ENCODE measurements at places on chromosomes 13 and 19. TPM values are rescaled to one million over a fixed set of nuclear protein-coding genes. Genes with fewer than 3 reads are reported as not detected.
A peak's percentile ranks its signal among the peaks of the same experiment; 100 is the strongest.

DNA sequence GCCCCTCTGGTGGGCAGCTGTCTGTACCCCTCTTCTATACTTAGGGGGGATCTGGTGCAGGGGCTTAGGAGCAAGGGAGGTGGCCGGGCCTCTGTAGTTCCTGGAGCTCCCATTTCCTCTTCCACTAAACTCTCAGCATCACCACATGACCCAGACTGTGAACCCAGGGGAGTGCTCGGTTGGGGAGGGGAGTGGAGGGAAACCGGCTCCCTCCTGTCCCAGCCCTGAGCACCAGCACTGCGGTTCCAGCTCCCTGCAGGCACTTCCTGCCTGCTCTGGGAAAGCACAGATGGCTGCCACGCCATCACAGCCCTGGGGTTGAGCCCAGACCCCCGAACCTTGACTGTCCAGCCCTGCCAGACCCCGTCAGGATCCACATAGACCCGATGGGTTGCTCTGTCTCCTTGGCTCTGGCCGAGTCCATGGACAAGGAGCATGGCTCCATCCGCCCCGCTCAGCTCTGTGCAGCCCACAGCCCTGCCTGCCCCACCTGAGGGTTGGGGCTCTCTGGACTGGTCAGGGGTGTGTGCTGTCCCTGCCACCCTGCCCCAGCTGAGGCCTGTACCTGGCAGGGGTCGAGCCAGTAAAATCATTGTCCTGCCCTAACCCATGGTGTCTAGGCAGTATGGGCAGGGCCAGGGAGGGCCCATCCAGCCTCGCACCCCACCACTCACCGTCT lies 36.0 kb upstream of the SLC7A10 start:
- DNase-seq: no peak

DNA sequence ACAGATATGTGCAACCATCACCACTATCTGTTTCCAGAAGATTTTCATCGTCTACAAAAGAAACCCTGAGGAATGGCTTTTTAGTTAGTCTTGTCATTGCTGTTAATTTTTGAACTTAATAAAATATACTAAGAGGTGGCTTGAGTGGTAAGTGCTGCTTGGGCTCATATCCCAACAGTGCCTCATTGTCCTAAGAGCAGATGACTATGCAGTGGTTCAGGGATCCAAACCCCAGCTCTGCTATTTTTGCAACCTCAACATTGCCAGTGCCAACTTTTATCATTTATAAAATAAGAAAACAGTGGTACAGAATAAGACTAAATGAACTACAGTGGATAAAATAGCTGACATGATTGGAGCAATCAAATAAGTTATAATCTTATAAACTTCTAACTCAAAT lies 123.2 kb upstream of the SLC7A1 start:
- no peak for DNase-seq

DNA sequence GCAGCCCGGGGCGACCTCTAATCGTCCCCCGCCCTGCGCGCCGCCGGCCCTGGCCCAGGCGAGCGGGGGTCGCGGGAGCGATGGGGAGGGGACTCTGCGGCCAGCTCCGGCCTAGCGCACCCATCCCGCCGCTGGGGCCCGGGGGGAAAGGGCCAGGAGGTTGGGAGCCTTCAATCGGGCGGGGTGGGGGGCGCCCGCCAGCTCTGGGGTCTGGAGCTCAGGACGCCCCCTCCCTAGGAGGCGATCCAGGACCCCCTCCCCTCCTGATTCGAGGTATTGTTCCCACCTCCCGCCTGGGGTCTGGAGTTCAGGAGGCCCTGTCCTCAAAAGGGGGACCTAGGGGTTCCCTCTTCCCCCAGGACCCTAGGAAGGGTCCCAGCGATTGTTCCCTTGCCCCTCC lies 430 bp downstream of the ZNF358 start:
- no peak for DNase-seq

GRCh38 chr19:44775676-44776240 lies 1.9 kb upstream of the CBLC start:
- no peak for DNase-seq

DNA sequence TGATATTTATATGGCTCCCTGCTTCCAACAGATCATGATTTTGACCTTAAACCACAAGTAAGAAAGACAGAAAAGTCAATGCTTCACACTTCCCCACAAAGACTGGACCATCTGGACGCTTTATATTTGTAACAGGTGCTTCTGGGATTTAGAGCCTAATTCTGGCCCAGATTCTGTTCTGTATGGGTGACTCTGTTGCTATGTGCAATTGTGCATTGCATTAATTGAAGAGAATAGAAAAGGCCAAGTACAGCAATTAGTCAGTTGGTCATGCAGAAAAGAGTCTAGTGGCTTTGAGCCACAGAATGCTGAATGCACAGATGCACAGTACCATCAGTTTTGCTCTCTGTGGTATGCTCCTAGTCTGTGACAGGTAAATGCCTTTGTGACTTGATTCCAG lies 657.4 kb upstream of the ATXN8OS start:
- no peak for DNase-seq

DNA sequence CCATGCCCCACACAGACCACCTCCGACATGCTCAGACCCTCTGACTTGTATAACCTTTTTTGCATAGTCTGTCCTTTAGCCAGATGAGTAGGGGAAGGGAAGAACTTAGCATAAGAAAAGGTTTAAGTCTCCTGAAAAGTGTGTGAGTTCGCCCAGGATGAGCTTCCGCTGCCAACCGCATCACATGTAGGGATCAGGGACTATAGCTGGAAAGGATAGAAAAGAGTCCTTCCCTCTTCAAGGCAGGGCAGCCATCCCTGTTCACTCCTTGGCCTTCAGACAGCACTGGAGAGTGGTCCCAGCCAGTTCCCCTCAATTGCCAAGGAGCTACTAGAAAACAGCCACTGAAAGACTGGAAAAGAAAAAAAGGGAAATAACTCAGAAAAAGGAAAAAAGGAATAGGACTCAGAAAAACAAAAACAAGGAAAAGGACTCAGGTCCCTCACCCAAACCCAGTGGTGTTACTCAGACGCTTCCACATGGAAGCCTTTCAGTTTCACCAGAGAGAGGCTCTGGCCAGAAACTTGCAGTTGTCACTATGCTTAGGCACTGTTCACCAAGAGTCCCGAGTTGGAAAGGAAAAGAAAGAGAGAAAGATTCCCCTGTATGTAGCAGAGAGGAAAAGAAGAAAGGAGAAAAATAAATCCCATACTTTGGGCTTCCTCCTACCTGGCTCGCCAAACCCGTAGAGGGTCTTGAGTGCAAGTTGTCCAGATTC lies 5.6 kb upstream of the TM9SF2 start:
- DNase-seq: no peak

DNA sequence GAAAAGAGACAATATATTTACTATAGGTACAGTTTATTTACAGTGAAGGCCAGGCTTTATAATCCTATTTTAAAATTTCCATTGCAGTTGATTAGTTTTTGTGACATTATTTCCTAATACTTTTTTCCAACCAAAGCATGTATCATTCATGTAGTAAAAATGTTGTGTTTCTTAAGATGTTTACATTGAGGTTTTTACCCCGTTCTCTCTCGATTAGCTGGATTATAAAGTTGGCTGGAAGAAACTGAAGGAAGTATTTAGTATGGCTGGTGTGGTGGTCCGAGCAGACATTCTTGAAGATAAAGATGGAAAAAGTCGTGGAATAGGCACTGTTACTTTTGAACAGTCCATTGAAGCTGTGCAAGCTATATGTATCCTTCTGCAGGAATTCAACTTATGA lies 21.2 kb downstream of the HNRNPM start:
- no peak for DNase-seq

- DNase-seq: peak; percentile 80
These were observed at the start of gene SLAIN1 for GRCh38 chr13:77697217-77698103. SLAIN1 (plus strand) TSS chr13:77697687; CDS start chr13:77697914, 227 bp downstream.

- no peak for DNase-seq
These were observed 97.3 kb upstream of the MCF2L start for GRCh38 chr13:112871742-112872141.

- DNase-seq: no peak
These were observed 1.2 kb downstream of the PPP1R37 start for GRCh38 chr19:45094137-45094536.

- no peak for DNase-seq
These were observed 15.5 kb upstream of the ZNF14 start for GRCh38 chr19:19748249-19748938.

GRCh38 chr13:99434258-99434788 lies 66.9 kb upstream of the TM9SF2 start:
- peak; percentile 44 for DNase-seq

GRCh38 chr13:48842316-48842715 lies 133.4 kb upstream of the FNDC3A start:
- DNase-seq: no peak

- peak; percentile 77 for DNase-seq
These were observed 3.5 kb downstream of the EGLN2 start for GRCh38 chr19:40802300-40803169.

DNA sequence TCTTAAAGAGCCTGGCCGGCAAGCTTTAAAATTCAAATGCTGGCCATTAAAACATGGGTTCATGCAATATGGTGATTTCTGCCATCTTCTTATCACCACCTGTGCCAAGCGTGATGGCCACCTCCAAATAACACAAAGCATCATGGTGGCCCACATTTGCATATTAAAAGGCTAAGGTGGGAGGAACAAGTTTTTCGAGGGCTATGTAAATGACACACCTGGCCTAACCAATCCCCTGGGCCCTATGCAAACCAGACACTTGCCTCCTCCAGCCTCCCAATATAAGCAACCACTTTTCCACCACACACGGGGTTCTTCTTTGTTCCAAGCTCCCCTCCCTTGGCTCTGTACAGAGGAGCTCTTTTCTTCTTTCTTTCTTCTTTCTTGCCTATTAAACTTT lies 14.4 kb downstream of the LILRB4 start:
- no peak for DNase-seq

- peak; percentile 17 for DNase-seq
These were observed 3.3 kb upstream of the KLK15 start for GRCh38 chr19:50836543-50837195.

ZNF439 gene
- 20.3 TPM for total RNA-seq

TOMM40 gene
- total RNA-seq: 62.1 TPM

ZNF614 gene
- total RNA-seq: 4.4 TPM

All from transverse colon (tissue), 4 donors.